Left colon (tissue), 2 donors: ENCODE measurements at places on chromosomes 4 and X. TPM values are rescaled to one million over a fixed set of nuclear protein-coding genes. Genes with fewer than 3 reads are reported as not detected.

DNA sequence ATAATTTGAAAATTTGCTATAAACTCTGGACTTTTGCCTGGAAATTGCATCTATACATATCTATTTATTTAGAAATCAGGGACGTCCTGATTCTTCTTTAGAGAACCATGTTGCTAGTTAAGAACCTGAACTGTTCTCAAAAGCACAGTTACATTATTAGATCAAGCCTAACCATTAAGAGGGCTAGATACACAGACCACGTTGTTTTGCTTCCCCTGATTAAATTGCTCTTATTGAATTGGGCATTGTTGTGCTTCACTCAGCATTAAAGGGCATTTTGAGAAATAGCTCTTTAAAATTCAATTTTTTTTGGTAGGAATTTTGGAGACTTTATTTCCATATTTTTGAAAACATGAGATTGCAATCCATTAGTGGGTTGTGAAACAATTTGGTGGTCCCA is 44.4 kb downstream of the FIP1L1 start:
- no peak for DNase-seq

DNA sequence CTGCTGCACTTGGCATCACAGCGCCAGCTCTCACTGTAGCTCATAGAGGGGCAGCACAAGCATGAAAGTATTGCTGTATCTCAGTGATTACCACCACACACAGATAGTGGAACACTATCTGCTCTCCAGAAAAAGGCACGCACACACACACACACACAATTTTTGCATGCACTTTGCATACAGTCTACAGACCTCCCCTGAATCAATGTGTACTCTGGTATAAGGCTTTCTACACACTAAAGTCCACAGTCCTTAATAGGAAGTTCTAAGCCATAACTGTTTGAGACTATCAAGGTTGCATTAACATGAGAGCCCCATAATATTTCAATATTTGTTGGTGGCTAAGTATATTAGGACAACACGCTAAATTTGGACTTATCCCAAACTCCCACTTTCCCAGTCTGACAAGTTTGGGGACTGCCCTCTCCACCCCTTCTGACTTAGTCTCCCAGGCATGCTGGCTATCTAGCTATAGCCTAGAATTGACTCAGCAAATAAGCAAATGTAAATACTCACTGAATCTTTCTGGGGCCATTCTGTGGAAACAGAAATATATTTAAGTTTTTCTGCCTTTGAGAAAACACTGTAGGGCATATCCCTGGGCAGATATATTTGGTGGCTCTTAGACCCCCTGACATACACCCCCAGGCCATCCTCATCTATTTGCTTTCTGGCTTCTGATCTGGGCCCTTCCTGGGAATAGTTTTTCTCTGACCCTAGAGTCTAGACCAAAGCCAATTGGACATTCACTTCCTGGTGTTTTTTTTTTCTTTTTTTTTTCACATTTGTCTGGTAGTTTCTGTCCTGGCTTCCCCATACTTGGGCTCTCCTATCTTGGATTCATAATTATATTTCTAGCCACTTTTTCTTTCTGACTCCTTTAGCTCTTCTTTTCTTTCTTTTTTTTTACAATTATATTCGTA is 36.4 kb upstream of the CT47C1 start:
- no peak for DNase-seq

DNA sequence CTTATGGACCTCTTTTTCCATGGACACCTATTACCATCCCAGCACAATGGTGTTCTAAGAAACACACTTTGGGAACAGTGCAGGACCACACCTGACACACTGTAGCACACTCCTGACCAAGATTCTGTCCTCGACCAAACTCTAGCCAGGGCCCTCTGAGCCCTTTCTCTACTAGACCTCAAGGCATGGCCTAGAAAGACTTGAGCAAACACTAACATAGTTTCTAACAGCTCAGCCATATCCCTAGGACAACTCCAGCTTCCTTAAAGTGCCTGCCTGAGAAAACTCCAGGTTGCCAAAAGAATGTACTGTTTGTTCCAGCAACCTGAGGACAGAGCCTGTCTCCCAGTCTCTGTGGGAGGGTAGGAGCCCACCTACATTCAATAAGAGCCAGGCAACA is 48.3 kb downstream of the QDPR start:
- DNase-seq: no peak

DNA sequence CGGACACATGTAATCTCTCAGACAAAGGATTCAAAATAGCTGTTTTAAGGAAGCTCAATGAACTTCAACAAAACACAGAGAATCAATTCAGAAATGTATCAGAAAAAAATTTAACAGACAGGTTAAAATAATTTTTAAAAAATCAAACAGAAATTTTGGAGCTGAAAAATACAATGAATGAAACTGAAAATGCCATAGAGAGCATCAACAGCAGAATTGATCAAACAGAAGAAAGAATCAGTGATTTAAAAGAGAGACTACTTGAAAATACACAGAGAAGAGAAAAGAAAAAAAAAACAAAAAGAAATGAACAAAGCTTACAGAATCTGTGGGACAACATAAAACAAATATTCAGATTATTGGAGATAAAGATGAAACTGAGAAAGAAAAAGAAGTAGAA is 118.8 kb upstream of the GYPA start:
- no peak for DNase-seq

- DNase-seq: no peak
Observed at GRCh38 chrX:136192135-136192534, 44.8 kb downstream of the FHL1 start.

DNA sequence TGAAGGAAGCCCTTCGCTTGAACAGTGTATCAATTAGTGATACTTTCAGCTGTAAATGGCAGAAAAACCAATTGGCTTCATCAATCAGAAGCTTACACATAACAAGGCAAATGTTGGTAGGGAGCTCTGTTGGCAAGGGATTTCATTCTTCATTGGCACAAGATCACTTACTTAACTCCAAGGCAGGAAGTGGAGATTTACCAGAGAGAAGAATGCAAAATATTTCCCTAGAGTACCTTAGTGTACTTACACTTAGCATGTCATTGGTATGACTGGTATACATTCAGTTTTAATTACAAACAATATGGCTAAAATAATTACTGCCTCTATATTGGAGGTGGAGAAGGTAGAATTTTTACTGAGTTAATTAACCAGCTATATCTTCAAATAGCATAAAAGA is 545.0 kb downstream of the GABRG1 start:
- no peak for DNase-seq

- no peak for DNase-seq
Observed at GRCh38 chrX:12824944-12825343, 33.7 kb downstream of the PRPS2 start.

DNA sequence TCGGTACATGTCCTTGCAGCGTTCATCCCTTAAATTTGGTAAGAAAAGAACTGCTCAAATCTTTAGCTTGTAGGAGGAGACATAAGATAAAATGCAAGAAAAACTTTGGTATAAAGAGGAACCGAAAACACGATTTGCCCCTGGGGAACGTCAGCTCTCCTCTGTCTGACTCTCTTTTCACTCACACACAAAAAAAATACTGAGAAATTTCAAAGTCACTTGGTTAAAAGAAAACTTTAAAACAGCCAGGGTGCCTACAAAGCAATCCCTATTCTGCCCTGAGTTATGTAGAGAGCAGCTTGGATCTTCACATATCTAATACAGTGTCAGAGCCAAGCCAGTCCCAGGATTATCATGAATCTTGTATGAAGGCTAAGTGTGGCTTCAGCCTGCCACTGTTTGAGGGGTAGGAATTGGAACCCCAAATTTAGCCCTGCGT is 248.5 kb upstream of the CXXC4 start:
- no peak for DNase-seq

DNA sequence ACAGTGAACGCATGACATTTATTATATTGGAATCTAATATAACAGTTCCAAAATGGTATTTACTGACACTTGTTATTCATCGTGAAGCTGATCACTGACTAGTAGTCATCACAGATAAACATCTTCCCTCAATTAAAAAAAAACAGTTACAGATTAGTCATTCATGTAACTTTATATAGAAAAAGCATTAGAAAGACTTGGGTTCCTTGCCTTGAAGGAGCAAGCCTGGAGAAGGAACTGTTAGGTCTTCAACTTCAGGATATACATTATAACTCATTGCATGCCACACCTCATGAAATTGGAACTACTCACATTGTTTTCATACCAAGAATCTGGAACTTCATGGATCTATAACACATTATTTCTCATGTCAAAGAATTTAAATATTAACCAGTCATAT is 317.7 kb downstream of the CCSER1 start:
- DNase-seq: no peak

DNA sequence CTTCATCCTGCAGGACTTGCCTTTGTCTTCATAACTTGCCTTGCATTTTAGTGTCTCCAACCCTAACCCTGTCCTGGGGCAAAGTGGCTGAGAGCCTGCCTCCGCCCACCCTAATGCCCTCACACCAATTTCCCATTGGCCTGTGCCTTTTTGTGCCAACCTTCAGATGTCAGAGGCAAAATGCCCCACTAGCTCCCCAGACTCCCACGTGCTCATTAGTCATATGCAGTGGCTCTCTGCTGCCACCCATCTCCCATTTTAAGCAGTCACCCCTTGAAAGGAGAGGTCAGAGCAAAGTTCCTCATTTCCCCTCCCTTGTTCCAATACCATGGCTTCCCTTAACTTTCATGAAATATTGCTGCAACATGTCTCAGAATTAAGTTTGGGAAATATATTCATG is 74.8 kb upstream of the PASD1 start:
- no peak for DNase-seq

- DNase-seq: no peak
Observed at GRCh38 chr4:186733778-186734177, 10.1 kb upstream of the FAT1 start.

DNA sequence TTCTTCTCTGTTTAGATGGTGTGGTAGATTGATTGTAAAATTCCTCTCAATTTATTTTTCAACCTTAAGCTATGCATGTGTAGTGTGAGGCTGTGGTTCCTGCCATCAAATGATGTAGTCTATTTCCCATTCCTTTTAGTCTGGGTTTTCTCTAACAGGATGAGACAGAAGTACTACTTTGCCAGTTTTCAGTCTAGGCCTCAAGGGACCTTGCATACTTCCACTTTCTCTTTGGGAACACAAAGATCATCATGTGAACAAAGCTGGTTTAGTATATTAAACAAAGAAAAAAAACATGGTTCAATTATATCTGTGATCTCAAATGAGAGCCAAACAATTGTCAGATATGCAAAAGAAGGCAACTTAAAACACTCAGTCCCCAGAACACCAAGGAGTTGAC is 1284.0 kb downstream of the RAPGEF2 start:
- no peak for DNase-seq

GRCh38 chr4:25190407-25190806 is 30.2 kb upstream of the SEPSECS start:
- peak; percentile 11 for DNase-seq

DNA sequence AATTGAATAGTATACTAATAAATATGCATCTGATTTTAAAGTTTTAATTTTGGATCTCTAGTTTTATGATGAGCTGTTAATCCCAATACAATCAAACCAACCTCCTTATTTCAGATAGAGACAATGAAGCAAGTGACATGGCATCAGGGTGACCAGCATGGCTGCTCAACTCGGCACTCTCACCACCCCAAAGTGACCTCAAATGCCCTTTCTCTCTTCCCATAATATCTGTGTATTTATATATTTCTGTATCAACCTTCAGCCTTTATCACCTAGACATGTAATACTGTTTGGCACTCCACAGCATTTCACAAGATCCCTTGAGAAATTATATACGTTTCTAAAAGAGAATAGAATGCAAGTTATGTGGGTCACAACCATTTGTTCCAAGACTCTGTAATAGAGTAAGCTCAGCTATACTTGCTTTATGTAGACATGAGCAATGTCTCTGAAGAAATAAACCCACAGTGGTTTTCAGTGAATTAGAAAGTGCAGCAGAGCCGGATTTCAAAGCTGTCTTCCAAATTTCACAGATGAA is 1623.2 kb upstream of the PABPC4L start:
- DNase-seq: no peak

DNA sequence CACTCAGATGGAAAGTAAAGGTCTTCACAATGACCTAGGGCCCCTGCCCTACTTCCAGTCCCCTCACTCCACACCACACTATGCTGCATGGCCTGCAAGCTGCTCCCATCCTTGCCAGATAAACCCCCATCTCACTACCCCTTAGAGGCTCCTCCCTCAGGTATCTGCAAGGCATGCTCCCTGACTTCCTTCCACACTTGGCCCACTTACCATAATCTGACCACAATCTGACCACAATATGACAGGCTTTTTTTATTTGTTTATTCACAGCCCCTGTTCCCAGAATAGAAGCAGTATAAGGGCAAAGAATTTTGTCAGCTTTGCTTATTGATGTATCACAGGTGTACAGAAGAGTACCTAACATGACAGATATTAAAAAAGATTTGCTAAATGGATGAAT is 124.7 kb downstream of the CAMK2D start:
- DNase-seq: no peak

- no peak for DNase-seq
Observed at GRCh38 chrX:97267396-97268181, 383.9 kb downstream of the RPA4 start.

DNA sequence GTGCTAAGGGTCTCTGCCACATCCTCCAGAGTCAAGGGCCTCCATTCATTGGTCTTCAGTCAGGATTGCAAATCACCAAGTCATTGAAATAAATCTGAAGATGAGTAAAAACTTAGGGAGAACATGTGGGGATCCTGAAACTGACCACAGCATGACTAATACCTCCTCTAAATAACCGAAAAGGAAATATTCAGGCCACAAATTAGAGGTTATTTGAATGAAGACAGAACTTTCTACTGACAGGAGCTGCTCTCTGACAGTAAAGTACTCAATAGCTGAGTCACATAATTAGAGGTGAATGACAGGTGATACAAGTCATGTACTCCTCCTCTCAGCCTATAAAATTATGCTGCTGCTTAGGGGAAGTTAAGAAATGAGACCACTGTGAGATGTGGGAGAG is 240.2 kb upstream of the F9 start:
- DNase-seq: no peak

GRCh38 chr4:141912831-141913230 is 276.4 kb downstream of the IL15 start:
- peak; percentile 31 for DNase-seq

- no peak for DNase-seq
Observed at GRCh38 chr4:48228949-48229348, 40.7 kb downstream of the TEC start.

DNA sequence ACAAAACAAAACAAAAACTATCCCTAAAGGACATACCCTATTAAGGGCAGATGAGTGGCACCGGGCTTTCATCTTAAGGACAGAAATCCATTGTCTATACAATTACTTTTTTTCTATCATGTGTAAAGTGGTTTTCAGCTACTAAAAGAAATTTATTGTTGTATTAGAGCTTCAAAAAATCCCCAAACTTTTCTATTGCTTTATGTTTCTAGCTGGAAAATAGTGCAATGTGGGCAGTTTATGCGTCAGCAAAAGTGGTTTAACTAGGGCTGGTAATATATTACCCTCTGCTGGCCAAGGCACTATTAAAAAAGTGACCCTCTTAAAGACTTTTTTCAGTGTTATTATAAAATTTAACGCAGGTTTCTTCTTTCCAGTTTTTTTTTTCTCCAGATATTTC is 15.5 kb upstream of the GPR82 start:
- no peak for DNase-seq

The PRRG3 gene
- 2.1 TPM for total RNA-seq

The PPP4R3C gene
- not detected for total RNA-seq

The SERTM2 gene
- total RNA-seq: 0.20 TPM

The NAA11 gene
- not detected for total RNA-seq

The OPHN1 gene
- total RNA-seq: 5.0 TPM

The FGF13 gene
- 1.8 TPM for total RNA-seq

The FAM193A gene
- 23.7 TPM for total RNA-seq

The DUX4 gene
- total RNA-seq: not detected

The EXOC1L gene
- total RNA-seq: not detected
